ENCODE measurements at places on chromosomes 6 and 20.

- DNase-seq, result no peak
Observed at GRCh38 chr20:48574383-48574782, 253.4 kb downstream of the PREX1 start.

- DNase-seq, result no peak
Observed at GRCh38 chr6:2179950-2180349, 65.5 kb downstream of the GMDS start.

DNA sequence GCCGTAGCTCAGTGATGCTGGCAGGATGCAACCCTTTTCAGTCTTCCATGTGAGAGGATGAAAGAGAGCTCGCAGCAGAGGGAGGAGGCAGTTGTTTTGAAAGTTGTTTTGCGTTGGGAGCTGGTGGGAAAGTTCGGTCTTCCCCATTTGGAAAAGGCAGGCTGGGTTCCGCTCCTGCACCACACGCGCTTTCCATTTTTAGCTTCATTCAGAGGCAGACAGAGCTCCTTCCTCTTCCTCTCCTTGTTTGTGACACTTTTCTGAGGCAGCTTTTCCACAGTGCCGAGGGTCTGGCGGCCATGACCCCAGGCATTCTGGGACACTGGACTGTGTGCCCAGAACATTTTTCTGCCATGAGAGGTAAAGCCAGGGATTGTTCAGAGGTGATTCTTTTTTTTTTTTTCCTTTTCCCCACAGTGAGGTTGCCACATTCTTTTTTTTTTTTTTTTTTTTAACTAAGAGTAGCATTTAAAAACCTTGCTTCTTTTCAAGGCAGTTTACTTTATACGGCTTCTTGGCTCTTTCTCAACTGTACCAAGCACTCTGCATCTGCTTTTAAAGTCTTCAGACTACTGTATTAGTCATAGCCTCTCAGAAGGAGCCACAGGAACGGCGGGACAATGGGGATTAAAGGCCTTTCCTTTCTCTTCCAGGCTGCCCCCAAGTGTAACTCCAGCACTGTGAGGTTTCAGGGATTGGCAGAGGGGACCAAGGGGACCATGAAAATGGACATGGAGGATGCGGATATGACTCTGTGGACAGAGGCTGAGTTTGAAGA, 1.6 kb downstream of the PRDM1 start:
- DNase-seq, result no peak

DNA sequence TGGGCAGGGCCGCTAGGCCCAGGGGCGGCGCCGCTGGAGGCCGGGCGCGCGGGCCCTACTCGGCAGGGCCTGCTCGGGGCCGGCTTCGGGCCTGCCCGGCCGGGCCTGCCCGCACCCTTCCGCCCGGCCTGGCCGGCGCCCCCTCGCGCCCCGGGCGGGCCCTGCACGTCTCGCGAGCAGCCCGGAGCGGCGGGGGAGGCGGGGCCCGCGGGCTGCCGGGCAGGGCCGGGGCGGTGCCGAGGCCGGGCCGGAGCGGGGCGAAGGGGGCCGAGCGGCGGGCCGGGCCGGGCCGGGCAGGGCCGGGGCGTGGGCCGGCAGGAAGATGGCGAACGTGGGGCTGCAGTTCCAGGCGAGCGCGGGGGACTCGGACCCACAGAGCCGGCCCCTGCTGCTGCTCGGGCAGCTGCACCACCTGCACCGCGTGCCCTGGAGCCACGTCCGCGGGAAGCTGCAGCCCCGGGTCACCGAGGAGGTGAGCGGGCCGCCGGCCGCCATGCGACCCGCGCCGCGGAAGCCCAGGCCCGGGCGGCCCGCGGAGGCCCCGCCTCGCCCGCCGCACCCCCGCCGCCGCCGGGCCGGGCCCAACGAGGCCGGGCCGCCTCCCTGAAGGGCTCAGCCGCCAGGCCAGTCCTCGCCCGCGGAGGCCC, at the start of gene NPEPL1:
NPEPL1 (plus strand) TSS at position 222 of the 647 bp plus-strand sequence; CDS start at position 323, 101 bp downstream.
- no peak for DNase-seq

DNA sequence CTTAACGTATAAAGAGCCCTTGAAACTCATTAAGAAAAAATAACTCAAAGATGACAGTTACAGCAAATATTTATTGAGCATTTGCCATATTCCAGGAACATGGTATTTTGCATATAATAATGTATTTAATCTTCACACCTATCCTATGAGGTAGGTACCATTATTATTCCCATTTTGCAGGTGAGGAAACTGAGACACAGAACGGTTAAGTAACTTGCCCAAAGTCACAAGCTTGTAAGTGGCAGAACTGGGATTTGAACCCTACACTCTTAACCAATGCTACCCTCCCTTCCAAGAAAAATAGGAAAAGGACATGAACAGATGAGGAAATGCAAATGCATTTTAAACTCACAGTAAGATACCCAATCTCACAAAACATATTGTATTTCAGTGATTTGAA, 5.3 kb upstream of the UBE2V1 start:
- DNase-seq, result no peak

All from NCI-H187 treated with DMSO at 0.1 percent for 48 hours (cell line).